ENCODE measurements at places on chromosomes 1 and 21.

GRCh38 chr21:36552434-36552785 lies 72.5 kb upstream of the CLDN14 start:
- DNase-seq = no peak

DNA sequence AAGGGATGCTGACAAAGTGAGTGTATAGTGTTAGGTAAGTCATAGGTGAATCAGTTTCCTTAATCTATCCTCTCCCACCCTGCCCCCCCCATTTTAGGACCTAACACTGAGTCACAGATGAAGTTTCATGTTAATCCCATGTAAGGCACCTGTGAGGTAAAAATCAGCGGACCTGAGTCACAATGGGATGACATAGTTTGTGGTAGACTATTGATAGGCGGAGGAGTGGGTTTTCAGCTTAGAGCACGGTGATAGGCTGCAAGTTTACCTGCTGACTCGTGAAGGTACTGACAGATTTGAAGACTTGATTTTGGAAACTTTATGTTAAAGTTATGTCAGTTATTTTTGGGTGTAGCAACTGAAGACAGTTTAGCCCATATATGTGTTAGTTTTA lies 1.7 kb downstream of the TOR1AIP1 start:
- DNase-seq = peak; percentile 72

- no peak for DNase-seq
Measured at GRCh38 chr1:75613916-75614315, 3.0 kb upstream of the SLC44A5 start.

GRCh38 chr21:42820616-42821465 lies 58.5 kb downstream of the WDR4 start:
- DNase-seq = no peak

DNA sequence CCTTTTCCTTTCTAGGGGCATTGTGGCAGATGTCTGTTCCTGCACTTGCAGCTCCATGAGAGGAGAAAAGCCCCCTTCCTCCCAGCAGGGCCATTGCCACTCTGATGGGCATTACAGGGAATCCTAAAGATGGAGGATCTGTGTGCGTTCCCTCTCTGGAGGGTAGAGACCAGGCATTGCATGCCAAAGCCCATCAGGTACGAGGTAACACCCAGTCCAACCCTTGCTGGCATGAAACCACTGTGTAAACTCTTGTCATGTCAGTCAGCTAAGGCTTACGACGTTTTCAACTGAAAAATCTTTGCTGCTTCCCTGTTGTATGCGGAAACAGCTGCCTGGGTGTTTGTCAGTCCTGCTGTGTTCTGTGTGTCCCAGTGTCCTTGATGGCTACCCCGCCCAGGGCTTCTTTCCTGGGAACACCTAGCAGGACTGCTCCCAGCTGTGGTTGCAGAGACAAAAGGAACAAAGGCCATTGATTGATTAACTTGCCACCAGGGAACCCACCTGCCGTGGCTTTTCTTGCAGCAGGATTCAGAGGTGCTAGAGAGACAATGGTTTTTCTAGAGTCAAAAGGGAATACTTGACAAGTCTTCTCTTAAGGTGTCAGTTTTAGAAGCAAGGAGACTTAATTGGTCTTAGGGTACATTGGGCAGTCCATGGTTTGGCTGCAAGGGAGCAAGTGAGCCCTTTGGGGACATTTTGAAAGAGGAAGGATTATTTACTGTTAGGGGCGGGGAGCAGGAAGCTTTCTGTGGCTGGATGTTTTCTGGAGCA lies 24.6 kb downstream of the B3GALT5 start:
- no peak for DNase-seq

- peak; percentile 56 for DNase-seq
Measured at GRCh38 chr1:223724376-223724775, 12.0 kb downstream of the CAPN2 start.

DNA sequence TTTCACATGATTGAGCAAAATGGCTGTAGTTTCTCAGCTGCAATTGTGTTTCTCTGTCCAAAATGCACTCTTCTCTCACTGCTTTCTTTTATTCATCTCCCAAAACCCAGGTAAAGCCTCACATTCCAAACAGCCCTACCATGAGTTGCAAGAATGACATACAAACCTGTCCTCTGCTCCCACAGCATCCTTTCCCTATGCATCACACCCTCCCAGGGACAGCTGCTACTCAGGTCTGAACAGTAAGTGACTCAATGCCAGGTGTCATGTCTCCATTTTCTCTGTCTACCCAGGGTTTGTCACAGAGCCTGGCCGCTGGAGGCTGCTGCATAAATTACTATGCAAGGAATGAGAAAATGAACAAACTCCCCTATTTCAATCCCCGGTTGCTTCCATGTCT lies 118.5 kb downstream of the PLD5 start:
- no peak for DNase-seq

DNA sequence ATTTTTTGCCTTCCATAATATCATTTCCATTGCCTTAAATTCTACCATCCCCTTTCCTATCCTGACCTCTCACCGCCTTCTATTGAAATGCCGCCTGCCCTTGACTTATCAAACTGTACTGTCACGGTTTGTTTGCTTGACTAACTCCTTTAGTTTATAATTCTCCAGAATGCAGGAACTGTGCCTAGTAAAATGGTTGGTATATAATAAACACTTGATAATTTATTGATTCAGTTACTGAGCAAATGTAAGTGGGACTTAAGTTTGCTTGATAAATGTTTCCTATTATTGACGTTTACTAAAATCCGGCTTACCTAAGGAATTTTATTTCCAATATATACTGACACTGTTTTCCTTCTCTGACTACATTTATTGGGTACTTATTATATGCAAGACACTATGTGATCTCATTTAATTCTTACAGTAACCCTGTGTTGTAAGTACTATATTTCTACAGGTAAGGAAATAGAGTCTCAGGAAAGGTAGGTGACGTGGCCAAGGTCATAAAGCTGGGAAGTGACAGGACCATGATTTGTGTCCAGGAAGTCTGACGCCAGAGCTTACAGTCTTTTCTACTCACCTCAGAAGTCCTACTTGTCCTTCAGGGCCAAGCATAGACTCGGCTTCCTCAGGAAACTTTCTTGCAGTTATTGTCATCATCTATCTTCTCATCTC lies 35.7 kb downstream of the DPT start:
- DNase-seq = no peak

DNA sequence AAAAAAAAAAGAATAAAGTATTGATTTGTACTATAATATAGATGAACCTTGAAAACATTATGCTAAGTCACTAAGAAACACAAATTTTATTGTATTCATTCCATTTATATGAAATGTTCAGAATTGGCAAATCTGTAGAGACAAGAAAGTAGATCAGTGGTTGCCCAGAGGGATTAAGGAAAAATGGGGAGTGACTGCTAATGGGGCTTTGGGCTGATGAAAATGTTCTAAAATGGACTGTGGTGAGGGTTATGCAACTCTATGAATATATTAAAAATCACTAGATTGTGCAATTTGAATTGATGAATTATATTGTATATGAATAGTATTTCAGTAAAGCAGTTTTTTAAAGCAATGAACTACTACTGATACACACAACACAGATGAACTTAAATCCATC lies 10.0 kb downstream of the GDAP2 start:
- DNase-seq = no peak

DNA sequence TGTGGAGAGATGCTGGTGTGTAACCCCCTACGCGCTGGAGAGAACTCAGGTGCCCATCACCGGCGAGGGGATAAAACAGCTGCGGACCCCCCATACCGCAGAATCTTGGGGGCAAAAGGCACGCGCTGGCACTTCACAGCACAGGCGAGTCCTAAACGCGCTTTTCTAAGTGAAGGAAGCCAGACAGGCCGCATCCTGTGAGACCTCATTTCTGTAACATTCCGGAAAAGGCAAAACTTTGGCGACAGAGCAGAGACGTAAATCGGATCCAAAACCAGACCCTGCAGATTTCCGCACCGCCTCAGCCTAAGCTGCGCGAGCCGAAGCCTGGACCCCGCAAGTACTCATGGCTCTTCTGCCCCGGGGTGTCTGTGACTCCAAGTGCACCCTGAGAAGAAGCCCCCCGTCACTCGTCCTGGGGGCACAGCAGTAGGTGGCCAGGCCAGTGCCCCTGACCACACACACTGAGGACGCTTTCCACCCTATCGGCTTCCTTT lies 60.9 kb downstream of the SLX9 start:
- no peak for DNase-seq

- peak; percentile 8 for DNase-seq
Measured at GRCh38 chr1:15110867-15111230, 42.7 kb upstream of the TMEM51 start.

DNA sequence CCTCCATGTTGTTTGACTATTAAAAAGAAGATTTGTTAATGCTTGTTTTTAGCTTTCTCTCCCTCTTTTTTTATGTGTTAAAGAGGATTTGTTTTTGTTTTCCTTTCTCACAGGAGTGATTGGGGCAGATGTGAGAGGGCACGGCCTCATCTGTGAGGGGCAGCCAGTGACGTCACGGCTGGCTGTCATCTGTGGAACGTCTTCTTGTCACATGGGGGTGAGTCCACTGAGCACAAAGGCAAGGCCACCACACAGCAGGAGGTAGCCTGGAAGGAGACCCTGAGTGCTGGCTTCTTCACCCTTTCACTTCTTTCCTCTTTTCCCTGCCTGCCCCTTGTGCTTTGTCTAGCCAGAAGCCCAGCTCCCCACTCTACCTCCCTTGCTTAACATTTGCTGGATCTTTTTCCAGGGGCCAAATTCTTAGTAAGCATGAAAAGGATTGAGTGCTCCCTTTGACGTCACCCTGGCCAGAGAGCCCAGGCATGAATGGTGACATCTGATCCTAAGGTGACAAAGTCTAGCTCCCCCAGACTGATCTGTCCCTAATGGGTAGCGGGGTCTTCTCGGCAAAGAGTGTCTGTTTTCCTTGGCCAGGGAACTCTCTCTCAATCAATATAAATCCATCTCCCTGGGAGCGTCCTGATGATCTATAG lies 257.2 kb downstream of the FGGY start:
- no peak for DNase-seq

DNA sequence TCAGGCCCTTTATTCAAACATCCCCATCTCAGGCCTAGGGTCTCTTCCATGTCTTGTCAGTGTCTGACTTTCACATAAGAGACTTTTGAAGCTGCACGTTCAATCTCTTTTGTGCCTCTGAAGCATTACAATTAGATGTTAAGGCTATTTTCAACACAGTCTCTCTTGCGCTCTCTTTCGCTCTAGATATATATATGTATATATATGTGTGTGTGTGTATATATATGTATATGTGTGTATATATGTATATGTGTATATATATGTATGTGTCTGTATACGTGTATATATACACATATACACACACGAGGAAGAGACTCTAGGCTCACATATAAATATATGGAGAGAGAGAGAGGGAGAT lies 162.5 kb upstream of the RNPC3 start:
- no peak for DNase-seq

GRCh38 chr1:199976496-199977144 lies 50.9 kb upstream of the NR5A2 start:
- no peak for DNase-seq

- DNase-seq = no peak
Measured at GRCh38 chr1:58683519-58683918, 16.3 kb downstream of the MYSM1 start.

- DNase-seq = no peak
Measured at GRCh38 chr1:64388336-64388735, 81.6 kb upstream of the CACHD1 start.

DNA sequence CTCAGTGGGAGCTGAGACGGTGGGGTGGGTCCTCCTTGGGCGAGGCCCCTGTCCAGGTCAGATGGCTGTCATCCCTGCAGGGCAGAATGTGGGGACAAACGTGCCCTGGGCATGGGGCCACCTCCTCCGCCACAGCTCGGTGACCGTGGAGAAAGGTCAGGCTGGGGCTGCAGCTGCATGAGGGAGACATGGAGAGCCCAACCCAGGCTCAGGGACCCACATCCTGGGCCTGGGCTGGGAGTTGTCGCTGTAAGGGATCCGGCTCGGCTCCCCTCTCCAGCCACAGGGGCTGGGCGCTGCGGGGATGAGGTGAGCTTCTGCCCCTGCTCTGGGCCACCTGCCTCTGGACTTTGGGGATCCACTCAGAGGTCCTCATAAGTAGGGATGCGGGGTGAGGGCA lies 518 bp upstream of the PLCH2 start:
- no peak for DNase-seq
